ENCODE measurements at places on chromosomes 3 and 15.
A peak's percentile ranks its signal among the peaks of the same experiment; 100 is the strongest.

GRCh38 chr3:133474251-133474801, 74.5 kb downstream of the BFSP2 start:
- DNase-seq = peak; percentile 78

GRCh38 chr3:130772129-130772528, 25.5 kb upstream of the PIK3R4 start:
- no peak for DNase-seq

GRCh38 chr3:100838157-100838556, 128.9 kb downstream of the TFG start:
- no peak for DNase-seq

DNA sequence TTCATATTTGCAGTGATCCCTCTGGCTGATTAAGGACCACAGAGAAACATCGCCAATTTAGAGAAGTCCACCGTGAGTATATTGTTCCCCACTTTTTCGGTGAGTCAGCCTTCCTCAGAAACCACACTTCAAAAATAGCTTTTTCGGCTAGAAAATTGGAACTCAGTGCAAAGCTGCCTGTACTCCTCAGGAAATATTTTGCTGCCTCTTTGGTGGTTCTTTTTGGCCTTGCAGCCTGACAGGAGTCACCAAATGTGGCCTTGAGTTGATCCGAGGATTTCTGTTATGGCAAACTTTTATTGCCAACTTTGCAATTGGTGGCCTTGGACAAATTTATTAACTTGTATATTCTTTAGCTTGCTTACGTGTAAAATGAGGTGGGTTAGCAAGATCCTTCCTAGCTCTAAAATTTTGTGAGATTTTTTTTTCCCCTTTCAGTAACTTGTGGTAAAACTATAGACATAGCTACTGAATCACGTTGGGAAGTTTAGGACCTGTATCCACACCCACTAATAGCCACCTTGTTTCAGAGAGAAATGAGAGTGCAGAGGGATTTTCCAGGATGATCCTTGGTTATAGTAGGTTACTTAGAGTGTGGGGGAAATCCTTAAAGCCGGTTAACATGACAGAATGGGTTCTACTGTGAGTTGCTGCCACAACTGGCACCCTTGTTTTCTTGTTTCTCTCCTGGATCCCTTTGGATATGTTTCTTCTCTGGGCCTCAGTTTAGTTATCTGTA, 9.9 kb downstream of the ARL6IP5 start:
- DNase-seq = no peak

DNA sequence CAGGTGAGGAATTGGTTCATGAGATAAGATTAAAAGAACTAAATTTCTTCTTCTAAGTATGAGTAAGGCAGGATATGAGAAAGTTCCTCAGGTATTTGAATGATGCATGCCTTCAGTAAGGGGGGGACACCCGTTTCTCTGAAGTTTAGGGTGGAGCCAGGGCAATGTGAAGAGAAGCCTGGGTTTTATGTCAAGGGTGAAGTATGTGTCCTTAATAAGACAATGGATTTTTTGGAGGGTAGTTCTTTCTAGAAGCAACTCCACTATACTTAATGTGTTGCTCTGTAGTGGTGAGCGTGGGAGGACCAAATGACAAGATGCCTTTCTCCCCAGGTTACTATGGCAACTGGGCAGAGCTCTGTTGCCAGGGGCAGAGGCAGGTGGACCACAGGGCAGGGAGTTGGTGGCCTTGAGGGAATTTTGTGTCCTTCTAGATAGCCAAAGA, 44.0 kb downstream of the PHLDB2 start:
- DNase-seq = no peak

DNA sequence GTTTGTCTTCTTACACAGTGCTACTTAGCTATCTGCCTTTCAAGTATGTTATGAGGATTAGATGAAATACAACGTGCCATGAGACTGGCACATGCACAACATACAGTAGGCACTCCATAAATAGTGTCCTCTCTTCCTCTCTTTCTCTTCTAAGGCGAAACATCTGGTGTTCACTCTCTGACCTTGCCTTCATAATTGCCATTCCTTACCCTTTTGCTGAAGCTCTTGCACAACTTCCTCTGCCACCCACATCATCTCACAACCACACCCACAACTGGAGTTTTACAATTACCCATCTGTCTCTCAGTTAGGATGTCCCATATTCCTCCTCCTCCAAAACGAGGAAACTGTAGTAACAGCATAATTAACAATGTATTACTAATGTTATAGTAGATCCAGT, 26.4 kb upstream of the ACP3 start:
- DNase-seq = no peak

DNA sequence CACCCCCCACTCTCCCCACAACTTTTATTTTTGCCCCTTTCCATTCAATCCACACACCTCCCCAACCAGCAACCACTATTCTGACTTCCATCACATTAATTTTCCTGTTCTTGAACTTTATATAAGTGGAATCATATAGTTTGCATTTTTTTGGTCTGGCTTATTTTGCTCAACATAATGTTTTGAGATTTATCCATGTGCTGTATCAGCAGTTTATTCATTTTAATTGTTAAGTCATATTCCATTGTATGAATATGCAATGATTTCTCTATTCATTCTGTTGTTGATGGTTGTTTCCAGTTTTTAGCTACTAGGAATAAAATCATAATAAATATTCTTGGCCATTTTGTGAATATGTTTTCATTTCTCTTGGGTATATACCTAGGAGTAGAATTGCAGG, 5.8 kb upstream of the SCAMP5 start:
- DNase-seq = no peak

DNA sequence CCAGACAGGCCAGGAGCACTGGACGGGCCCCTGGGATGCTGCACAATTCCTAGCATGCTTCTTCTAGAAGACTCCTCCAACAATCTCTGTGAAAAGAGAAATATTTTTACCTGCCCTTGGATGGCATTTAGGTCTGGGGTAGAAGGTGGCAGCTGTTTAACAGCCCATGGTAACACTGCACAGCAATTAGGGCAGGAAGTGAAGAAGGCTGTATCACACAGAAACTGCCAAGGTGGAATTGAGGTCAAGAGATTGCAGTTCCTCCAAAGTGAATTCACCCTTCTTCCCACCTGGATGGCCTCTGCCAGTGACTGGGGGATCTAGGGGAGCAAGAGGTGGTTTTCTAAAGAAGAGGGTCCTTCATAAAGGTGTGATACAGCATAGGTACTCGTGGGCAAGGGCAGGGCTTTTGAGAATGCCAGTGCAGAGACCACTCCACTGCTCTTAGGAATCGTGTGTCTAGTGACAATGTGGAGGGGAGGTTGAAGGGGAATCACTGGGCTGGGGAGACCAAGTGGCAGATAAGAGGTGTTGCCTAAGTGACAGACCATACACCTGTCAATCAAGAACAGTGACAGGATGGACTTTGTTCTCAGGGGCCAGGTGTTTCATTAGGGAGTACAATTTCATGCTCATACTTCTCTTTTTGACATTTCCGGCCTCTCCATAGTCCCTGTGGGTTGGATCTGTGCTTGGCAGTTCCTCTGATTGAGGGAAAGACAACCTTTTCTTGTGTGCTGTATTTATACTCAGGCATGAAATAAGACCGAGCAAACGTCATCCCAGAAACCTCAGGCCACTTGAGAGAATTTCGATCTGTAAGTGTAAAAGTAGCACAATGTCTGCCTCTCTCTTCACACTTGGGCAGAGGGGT, 83.5 kb upstream of the BCL6 start:
- DNase-seq = no peak

GRCh38 chr3:151283907-151284461, 5.6 kb upstream of the P2RY14 start:
- DNase-seq = no peak

- no peak for DNase-seq
Measured at GRCh38 chr15:63971904-63972303, 74.4 kb downstream of the DAPK2 start.

- DNase-seq = no peak
Measured at GRCh38 chr3:58900386-58900785, 149.4 kb downstream of the CFAP20DC start.

- no peak for DNase-seq
Measured at GRCh38 chr15:31017311-31017710, 25.9 kb upstream of the MTMR10 start.

DNA sequence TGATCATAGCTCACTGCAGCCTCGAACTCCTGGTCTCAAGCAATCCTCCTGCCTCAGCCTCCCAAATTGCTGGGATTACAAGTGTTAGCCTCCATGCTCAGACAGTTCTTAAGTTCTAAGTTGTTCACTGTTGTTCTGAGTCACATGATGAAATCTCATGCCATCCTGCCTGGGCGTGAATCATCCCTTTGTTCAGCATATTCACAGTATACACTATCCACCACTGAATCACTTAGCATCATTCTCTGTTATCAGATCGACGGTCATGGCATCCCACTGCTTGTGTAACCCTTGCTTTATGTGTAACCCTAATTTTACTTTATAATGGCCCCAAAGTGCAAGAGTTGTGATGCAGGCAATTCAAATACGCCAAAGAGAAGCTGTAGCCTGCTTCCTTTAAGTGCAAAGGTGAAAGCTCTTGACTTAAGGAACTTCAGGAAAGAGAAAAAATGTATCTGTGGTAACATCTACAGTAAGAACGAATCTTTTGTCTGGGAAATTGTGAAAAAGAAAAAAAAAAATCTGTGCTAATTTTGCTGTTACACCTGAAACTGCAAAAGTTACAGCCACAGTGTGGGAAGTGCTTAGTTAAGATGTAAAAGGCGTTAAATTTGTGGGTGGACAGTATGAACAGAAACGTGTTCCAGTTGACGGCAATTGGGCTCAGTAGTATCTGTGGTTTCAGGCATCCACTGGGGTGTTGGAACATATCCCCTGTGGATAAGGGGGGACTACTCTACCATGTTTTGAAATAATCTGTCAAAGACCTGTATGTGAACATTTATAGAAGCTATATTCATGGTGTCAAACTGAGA, 80.6 kb downstream of the PCOLCE2 start:
- DNase-seq = no peak

DNA sequence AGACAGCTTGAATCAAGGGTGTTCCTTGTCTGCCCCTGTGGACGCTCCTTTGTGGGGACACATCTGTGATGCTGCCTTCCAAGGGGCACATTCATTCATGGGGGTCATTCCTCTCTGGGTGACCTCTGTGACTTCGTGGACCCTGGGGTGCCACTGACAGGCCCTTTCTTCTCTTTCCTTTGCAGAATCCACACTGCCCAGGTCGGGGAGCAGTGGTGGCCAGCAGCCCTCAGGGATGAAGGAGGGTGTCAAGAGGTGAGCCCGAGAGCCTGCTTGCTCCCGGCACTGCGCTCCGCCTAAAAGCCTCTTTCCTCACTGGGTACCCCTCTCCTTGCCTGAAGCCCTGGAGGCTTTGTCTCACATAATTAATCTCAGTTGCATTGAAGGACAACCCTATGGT, 26.3 kb downstream of the CHCHD6 start:
- no peak for DNase-seq

GRCh38 chr3:22617372-22617771, 585.8 kb upstream of the UBE2E2 start:
- DNase-seq = no peak

DNA sequence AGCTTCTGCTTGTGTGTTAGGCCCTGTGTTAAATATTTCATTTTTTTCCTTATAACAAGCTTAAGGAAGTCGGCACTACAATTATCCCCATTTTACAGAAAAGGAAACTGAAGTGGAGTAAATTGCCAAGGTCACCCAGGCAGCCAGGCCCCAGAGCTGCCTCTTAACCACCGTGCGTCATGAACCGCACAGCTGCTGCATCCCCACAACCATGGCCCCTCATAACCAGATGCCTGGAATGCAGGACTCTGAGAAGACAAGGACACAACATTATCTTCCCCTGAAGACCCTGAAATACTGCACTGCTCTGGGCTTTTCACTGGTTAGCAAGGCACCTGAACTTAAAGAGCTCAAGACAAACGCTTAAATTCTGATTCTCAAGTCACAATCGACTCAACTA, 14.6 kb downstream of the LRIG1 start:
- no peak for DNase-seq

GRCh38 chr15:58484791-58485600, 53.2 kb downstream of the LIPC start:
- DNase-seq = no peak

DNA sequence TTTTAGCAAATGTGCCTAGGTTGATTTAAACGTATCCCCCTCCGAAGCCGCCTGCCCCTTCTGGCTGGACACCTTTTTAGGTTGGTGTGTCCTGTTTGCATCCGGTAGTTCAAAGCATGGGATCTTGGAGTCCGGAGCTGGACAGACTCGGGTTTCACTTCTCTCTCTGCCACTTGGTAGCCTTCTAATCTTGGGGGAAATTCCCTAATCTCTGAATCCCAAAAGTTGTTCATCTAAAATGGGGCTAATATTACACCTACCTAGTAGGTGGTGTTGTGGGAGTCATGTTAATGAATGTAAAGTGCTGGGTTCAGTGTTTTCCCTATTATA, 760 bp downstream of the FANCI start:
- no peak for DNase-seq

DNA sequence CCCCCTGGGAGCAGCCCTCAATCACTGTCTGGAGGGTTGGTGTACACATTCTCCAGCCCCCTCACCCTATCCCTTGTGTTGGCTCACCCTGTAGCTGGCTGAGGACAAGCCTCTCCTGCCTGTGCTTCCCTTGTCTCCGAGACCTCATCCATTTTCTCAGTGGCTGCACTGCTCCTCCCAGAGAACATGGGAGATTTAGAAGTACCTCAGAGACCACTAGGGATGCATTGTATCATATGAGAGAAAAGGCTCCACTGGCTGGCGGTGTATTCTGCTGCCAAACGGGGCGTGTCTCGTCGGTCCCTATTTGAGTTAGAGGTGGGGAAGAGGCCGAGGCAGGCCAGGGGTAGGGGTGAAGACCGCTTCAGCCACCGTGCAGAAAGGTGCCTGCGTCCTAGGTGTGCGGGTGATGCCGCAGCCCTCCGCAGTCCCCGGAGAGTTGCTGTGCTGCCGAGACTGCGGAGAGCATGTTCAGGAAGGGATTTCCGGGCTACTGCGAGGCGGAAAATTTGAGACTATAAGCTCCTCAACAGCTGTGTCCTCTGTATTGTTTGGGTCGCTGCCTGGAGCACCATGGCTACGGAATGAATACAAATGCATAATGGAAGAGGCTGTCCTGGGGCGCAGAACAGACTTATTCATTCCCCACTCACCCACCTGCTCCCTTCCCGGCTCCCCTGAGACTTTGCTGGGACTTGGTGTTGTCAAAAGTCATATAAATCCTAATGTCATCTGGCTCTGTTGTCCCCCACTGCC, 43.8 kb downstream of the SPSB4 start:
- DNase-seq = no peak

- DNase-seq = no peak
Measured at GRCh38 chr3:145899241-145899640, 261.7 kb downstream of the PLOD2 start.

GRCh38 chr3:126472277-126473006, 3.2 kb downstream of the ZXDC start:
- DNase-seq = peak; percentile 71

DNA sequence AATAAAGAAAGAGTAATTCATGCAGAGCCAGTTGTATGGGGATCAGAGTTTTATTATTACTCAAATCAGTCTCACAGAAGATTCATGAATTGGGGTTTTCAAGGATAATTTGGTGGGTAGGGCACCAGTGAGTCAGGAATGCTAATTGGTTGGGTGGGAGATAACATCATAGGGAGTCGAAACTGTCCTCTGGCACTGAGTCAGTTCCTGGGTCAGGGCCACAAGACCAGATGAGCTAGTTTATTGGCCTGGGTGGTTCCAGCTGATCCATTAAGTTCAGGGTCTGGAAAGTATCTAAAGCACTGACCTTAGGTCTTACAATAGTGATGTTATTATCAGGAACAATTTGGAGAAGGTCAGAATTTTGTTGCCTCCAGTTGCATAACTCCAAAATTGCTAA, 998.6 kb upstream of the EPHA6 start:
- DNase-seq = no peak

Data from NCI-H187 treated with DMSO at 0.1 percent for 48 hours (cell line).